ENCODE measurements at places on chromosomes 1 and 21.

DNA sequence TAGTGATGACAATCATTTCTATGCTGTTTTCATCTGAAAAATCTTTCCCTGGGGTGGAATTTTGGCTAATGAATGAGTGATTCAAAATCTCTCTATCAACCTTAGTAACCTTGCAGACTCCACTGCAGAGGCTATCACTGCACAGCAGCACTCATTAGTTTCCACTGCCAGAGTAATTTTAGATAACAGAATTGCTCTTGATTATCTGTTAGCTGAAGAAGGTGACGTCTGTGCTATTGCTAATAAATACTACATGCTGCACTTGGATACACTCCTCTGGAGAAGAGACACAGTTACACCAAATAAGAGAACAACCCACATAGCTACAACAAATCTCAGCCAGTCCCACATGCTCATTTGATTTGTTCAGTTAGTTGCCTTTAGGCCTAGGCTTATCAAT, 1348.4 kb downstream of the NCAM2 start:
- no peak for DNase-seq

GRCh38 chr1:205441318-205441633, 14.6 kb downstream of the BLACAT1 start:
- DNase-seq = no peak

- DNase-seq = no peak
Measured at GRCh38 chr1:205346956-205347574, 9.7 kb downstream of the KLHDC8A start.

DNA sequence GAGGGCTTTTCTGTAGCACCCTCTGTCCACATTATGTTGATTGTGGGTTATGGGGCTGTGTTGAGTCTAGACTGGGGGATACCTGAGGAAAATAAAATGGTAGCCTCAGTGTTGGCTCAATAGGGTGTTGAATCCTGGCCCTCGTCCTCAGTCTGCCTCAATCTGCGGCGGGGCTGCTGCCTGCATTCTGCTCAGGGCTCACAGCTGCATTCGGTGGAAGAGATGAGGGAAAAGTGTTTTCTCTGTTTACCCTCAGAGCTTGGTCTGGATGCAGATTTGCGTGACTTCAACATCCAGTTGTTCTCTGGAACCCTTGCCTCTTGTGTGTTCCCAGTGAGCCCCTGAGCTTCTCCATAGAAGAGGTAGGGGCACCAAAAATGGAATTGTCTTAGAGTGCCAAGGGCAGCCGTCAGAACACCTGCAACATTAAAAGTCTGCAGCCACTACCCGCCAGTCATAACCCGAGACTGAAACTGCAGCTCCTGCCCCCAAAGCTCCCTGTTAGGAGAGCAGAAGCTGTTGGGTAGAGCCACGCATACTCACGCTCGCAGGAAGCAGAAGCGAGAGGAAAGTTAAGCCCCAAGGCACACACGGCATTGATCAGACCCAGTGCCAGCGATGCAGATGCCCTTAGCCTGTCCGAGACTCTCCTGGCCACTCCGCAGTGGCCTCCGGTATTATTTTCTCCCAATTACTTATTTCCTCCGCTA, 215.3 kb upstream of the C1orf174 start:
- DNase-seq = no peak

DNA sequence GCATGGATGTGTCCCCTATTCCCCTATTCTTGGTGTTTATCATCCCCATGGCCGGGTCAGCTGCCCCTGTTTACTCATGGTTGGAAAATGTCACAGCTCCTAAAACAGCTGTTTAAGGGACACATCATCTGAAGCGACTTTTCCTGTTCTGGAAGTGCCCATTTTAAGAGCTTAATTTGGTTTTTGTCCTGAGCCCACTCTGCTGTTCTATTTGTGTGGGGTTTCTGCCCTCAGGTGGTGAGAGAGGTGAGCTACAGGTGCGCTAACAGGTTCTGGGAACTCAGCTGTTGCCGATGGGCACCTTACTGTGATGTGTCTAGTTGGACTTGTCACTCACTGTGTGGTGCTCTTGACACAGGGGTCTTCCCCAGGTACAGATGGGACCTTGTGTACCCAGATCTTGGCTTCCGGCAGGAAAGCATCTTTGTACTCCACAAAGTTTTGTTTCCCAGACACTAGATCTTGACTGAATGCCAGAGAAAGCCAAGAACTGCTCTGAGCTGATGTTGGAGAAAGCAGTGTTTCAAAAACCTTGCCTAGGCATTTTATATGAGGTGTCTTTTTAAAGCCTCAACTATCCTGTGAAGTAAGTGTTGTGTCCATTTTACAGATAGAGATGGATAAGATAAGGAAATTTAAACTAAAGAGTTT, 59.0 kb upstream of the CD1D start:
- no peak for DNase-seq

All from T follicular helper cell (primary cell).